Thymus (tissue), 14 donors: ENCODE measurements at places on chromosomes 6 and 20. TPM values are rescaled to one million over a fixed set of nuclear protein-coding genes. Genes with fewer than 3 reads are reported as not detected.

The TRIM40 gene
- polyA plus RNA-seq: 0.16 TPM

GRCh38 chr6:170212956-170213636 lies 77.8 kb downstream of the DLL1 start:
- DNase-seq: no peak
- H3K27me3 ChIP-seq: no peaks in the 10 kb centered on the region
- no peak overlapping the region for H3K27ac ChIP-seq
- no peak overlapping the region for H3K4me3 ChIP-seq

GRCh38 chr6:52109171-52109571 lies 21.8 kb upstream of the PKHD1 start:
- H3K4me3 ChIP-seq: no peak overlapping the region
- no peaks in the 10 kb centered on the region for H3K4me1 ChIP-seq
- DNase-seq: no peak
- H3K27me3 ChIP-seq: no peaks in the 10 kb centered on the region

- no peak overlapping the region for H3K4me3 ChIP-seq
- no peaks in the 10 kb centered on the region for H3K27me3 ChIP-seq
- no peak for DNase-seq
- H3K4me1 ChIP-seq: no peaks in the 10 kb centered on the region
Measured at GRCh38 chr6:41359617-41360313, 24.4 kb downstream of the NCR2 start.

DNA sequence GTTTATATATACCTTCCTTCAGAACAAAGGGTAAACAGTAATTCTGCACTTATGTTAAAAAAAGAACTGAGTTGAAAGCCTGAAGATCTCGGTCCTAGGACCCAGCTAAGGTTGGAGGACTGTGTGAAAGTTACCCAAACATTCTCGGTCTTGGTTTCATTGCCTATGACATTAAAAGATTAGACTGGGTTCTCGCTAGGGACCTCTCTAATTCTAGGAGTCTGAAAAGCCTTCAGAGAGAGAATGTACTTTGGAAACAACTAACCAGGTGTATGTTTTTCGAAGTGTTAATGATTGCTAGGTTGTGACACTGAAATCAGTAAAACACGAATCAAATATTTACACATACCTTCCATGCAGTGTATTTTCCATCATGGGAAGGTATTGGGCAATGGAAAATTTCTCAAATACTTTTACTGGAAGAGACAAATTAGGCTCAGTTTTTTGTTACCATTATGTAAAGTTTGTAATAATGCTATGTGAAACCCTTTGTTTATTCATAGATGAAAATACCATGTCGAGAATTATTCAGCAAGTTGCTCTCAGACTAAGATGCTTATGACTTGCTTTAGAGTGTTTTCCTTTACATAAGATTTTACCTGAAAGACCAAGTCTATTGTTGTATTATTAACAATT lies 113.7 kb upstream of the LOC128125822 start:
- DNase-seq: no peak
- H3K36me3 ChIP-seq: no peaks in the 10 kb centered on the region
- H3K4me1 ChIP-seq: no peaks in the 10 kb centered on the region
- no peak overlapping the region for H3K27ac ChIP-seq
